ENCODE measurements at places on chromosomes 16 and 17.

DNA sequence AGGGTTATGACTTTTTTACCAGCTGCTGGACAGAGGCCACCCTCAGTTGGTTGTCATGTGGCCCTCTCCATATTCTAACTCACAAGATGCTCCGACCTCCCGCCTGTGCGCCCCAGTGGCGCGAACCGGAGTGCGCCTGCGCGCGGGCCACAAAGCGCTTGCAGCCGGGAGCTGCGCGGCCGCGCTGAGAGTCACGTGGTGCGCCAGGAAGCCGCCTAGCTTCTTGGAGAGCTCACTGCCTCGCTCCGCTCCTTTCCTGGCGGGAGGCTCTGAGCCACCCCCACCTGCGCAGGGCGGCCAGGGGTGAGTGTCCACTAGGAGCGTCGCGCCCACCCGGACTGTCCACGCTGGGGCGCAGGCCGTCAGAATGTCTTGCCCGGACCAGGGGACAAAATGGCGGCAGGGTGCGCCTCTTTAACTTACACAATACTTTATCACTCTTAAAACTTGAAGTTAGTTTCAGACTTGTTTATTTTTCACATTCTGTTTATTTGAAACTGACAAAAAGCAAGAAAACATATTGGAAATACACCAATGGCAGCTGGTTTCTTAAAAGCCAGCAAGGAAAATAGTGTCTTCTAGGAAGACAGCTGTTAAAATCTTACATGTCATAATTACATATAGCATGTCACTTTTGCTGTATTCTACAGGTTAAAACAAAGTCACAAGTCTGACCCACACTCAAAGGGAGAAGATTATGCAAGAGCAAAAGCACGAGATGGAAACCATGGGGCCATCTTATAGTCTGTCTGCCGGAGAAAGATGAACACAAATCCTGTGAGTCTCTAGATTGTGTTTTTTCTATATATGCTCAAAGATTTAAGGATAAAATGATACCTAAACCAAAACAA lies 357.9 kb downstream of the CNTNAP4 start:
- DNase-seq: no peak

DNA sequence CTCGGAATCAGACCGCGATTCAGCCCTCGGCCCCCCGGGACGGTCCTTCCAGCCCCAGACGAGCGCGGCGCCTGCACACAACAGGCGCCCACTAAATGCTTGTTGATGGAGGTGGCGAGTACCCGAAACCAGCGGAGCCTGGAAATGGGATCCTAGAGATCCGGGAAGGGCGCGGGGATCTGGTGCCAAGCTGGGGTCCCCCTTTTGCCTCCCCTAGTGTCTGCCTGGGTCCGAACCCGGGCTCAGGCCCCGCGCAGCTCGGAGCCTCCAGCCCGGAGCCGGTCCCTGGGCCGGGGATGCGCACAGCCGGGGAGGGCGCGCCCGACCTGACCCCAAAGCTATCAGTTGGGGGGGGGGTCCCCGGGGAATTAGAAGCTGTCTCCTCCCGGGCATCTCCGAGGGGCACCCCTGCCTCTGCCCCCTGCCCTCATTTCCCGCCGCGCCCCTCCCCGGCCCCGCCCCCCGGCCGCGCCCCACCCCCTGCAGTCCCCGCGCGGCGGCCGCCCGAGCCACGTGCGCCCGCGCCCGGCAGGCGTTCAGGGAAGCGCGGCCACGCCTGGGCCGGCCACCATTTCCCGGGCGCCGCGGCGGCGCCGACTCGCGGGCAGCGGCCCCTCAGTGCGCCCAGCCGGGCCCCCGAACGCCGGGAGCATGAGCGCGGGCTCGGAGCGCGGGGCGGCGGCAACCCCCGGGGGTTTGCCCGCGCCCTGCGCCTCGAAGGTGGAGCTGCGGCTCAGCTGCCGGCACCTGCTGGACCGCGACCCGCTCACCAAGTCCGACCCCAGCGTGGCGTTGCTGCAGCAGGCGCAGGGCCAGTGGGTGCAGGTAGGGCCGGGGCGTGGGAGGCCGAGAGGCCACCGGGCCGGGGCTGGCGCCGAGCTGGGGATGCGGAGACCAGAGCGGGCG lies at the start of gene CPNE7:
TSS of gene CPNE7 (plus strand) at position 512 of the 906 bp plus-strand sequence. CDS start at position 652, 140 bp downstream.
- DNase-seq: no peak

GRCh38 chr17:40509626-40510327 lies 8.4 kb upstream of the TNS4 start:
- no peak for DNase-seq

GRCh38 chr16:54436346-54436745 lies 149.8 kb upstream of the IRX3 start:
- DNase-seq: no peak

- no peak for DNase-seq
Observed at GRCh38 chr16:3949287-3949686, 68.8 kb upstream of the CREBBP start.

GRCh38 chr17:76631821-76632565 lies 11.6 kb downstream of the ST6GALNAC1 start:
- no peak for DNase-seq

- DNase-seq: no peak
Observed at GRCh38 chr17:51761105-51761504, 397.4 kb downstream of the CA10 start.

DNA sequence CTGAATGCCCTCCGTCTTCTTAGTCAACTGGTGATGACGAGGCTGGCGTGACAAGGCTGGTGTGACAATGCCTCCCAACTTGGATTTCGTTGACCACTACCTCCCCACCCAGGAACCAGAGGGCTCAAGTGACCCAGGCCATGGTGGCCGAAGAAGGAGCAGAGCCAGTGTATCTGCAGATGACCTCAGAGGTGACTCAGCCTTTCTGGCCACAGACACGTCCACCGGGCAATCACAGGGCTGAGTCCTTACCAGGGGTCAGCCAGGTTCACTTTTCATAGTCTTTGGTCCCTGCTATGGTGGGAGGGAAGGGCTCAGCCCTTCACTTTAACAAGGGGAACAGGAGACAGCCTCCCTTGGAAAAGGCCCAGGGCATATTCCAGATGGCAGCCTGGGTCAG lies 116.3 kb downstream of the MAF start:
- DNase-seq: no peak

DNA sequence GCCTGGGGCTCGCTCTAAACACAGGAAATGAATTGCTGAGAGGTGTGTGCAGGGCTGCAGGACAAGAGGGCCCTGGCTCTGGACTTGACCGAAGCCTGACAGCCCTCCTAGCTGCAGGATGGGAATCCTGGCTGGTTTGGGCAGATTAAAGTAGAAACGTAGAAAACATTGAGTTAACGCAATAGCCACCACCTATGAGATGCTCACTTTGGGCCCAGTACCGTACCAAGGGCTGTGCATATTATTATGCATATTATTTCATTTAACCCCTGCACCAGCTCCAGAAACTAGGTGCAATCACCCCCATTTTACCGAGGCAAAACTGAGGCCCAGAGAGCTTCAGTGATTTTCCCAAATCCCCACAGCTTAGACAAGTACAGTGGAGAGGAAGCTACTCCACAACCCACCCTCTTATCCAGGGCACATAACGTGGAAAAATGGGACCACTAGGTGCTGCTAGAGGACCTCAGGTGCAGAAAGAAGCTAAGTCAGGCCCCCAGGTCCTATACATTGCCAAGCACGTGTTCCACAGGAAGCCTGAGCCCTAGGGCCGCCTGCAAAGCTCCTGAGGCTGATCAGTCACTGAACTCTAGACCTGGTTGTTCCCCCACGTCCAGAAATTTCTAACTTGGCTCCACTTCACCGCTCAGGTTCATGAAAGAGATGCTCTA lies 79.2 kb downstream of the MYH11 start:
- DNase-seq: no peak

- DNase-seq: no peak
Observed at GRCh38 chr17:19376811-19377210, 1.5 kb upstream of the MAPK7 start.

GRCh38 chr16:84618581-84619460 lies 943 bp upstream of the COTL1 start:
- DNase-seq: no peak

DNA sequence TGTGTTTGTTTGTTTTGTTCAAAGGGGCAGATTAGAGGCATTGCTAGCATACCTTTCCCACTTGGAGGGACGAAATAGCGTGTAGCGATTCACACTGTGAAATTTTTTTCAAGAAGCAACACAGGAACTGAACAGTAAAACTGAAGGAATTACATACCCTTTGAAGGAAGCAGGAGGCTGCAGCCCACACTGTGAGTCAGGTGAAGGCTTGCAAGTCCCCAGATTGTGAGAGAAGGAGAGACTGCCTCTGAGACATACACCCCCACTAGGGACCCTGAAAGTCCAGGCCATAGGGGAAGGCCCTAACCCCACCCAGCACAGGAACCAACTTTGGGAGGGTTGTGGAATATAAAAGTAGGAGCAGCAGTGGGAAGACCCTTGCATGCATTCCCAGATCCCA lies 69.6 kb upstream of the HS3ST3A1 start:
- no peak for DNase-seq

- no peak for DNase-seq
Observed at GRCh38 chr17:61230972-61231820, 168.4 kb upstream of the TBX2 start.

DNA sequence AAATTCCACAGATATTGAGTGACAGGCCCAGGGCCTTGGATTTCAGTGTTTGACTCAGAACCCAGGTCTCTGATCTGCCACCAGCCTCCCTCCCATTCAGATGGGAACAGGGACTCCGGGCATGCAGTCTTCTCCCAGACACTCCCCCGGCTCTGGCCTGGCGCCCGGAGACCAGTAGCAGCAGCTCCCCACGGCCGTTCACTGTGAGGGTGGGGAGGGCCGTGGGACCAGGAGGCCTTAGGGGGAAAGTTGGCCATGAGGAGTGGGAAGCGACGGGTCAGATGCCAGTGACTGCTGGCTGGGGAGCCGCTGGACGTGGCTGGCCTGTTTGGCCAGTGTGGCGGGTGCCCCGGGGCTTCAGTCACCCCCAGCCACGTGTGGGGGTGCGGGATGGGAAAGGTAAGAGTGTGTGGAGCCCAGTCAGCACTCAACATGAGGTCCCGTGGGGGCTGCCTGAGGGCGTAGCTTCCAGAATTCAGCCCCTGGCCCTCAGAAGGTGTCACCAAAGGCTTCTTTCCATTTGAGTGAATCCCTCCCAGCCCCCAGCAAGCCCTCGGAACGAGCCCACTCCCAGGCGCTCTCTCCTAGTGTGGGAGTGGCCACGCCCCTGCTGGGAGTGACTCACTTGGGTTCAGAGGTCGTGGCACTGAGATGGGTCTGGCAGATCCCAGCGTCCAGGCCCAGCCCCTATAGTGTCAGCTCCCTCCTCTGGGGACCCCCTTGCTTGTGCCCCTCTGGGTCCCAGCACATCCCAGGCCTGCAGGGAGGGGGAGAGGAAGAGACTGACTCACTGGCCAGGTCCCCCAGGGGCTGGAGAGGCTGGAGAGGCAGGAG lies 309.4 kb downstream of the SEC14L1 start:
- DNase-seq: peak; percentile 73

- no peak for DNase-seq
Observed at GRCh38 chr16:24482681-24483202, 56.6 kb upstream of the RBBP6 start.

- no peak for DNase-seq
Observed at GRCh38 chr16:77944631-77945030, 77.7 kb upstream of the CLEC3A start.

- DNase-seq: no peak
Observed at GRCh38 chr17:60391471-60392041, 377 bp downstream of the USP32 start.

- DNase-seq: no peak
Observed at GRCh38 chr17:57606111-57606875, 138.8 kb downstream of the CCDC182 start.

DNA sequence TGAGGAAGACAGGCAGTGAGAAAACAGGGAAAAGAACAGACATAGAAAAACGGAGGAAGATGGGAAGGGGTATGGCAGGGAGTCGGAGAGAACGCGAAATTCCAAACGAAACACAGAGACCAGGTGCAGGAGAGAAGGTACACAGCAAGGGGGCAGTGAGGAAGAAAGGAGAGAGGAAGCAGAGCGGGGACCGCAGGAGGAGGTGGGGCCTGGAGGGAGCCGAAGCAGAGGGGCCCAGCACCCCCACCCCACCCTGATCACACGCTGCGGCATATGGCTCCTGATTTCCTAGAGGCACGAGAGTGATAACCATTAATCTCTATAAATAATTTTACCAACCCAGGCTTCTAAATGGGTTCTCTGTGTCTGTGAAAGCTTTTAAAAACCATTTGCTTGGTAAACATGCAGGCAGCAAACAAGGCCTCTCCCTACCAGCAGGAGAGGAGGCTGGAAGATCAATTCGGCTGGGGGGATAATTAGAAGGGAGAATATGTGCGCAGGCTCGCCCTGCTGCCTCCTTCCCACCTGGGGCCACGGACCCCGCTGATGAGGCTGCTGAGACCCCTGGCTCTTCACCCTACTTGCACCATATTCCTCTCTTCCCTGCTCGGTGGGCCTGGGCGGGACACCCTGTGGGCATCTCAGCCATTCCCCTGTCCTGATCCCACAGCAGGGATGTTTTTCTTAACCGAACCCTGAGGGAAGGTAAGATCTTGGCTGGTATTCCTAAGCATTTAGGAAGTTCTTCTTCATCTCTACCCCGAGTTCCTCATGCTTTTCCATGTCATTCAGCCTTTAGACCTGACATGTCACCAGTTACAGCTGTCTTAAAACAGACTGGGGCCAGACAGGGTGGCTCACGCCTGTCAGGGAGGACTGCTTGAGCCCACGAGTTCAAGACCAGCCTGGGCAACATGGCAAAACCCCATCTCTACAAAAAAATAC lies 86.7 kb downstream of the TMEM132E start:
- DNase-seq: no peak

DNA sequence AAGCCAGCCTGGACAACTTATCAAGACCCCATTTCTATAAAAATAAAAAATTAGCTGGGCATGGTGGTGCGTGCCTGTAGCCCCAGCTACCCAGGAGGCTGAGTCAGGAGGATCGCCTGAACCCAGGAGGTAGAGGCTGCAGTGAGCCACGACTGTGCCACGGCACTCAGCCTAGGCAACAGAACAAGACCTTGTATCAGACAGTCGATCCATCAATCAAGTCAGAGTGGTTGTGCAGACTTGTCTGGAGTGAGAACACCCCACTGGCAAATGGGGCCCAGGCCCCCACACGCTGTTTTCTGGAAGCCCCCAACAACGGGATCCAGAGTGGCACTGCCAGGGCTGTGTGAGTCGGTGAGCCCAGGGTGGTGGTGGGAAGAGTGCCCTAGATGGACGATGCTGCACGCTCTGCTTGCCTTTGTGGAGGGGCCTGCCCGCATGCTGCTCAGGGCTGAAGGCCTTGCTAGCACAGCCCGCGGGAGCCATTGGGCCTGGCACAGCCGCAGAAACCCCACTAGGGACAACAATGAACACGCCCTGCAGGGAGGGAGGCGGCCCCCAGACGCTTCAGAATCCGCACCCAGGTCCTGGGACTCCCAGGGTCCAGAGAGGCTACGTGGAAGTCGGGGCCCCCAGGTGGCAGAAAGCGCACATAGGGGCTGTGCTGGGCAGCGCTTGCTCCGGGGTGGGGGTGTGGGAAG lies 80.1 kb upstream of the GNG13 start:
- no peak for DNase-seq

DNA sequence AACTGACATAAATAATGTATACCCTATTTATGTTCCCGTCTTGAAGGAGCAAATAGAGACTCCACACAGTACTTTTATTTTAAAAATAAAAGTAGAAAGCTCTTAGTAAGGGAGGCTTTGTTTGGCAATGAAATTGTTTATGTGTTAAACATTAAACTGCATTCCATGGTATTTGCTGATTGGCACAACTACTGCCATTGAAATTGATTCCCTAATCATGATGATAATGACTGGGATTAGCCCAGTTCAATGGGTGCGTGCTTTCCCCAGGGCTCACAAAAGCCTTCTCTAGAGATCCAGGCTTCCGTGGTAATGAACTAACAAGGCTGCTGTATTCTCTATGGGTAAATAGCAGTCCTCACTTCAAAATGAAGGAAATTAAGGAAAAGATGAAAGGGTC lies 67.5 kb downstream of the GPRC5B start:
- DNase-seq: no peak

Measured in stimulated activated CD4-positive, alpha-beta T cell treated with anti-CD3 and anti-CD28 coated beads, Interleukin-2, amount 100 ng/mL, for 4 hours (primary cell).